AG04449 (cell line): ENCODE measurements at places on chromosomes 7 and 10.

GRCh38 chr7:150787321-150788281 is 12.6 kb downstream of the TMEM176B start:
- no peak for DNase-seq

DNA sequence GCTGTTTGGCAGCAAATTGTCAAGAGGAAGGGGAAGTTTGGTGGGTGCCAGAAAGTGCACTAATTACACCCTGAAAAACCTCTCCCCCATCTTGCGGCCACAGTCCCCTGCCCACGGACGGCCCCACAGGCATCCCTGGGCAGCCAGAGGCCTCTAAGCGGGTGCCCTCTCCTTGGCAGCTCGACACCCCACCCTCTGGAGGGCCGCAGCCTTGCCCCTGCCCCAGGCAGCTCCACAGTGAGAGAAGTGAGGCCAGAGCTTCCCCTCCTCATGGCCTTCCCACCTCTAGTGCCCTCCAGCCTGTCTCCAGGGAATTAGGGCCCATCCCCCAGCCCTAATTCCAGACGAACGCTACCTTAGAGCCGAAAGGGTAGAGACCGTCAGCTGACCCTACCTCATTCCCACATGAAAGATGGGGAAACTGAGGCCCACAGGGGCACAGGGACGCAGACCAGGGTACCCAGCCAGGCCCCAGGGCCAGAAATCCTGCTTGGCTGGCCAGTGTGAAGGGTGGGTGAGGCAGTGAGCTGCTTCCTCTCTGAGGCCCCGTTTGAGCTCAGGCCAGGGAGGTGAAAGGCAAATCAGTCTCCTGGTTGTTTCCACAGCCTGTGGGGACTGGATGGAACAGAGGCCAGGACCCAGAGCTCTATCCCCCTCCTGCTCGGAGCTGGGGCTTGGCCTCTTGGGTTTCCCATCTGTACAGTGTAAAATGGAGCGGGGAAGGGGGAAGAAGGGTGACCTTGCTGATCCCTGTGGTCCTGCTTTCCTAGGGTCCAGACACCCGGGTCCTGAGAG is 10.0 kb downstream of the ZCCHC24 start:
- no peak for DNase-seq

- no peak for DNase-seq
These were observed 165.9 kb upstream of the NAMPT start for GRCh38 chr7:106450716-106451115.

- DNase-seq, result no peak
These were observed 7.0 kb downstream of the CALML3 start for GRCh38 chr10:5531558-5532306.

GRCh38 chr7:12257582-12257981 is 46.5 kb downstream of the TMEM106B start:
- DNase-seq, result no peak

- no peak for DNase-seq
These were observed 50.8 kb downstream of the RBM20 start for GRCh38 chr10:110694820-110695538.

DNA sequence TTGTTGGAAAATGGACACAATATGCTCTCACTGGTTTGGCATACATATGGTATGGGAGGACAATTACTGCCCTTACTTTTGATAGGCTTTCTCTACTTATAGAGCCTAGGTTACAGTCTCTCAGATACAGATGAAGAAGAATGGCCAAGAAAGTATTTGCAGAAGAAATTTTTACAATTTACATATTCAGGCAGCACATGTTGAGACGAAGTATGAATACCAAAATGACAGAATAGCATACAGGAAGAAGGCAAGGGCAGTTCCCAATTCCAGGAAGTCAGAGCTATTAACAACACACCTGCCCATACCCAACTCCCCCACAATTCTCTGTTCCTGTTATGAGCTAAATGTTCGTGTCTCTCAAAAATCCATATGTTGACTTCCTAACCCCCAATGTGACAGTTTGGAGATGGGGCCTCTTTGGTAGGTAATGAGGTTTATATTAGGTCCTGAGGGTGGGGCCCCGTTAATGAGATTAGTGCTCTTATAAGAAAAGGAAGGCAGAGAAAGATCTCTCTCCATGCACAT is 67.8 kb downstream of the DOCK4 start:
- no peak for DNase-seq

GRCh38 chr7:41984888-41985287 is 252.1 kb downstream of the GLI3 start:
- no peak for DNase-seq

GRCh38 chr7:73738220-73738611 is 386 bp downstream of the ABHD11 start:
- DNase-seq, result no peak

DNA sequence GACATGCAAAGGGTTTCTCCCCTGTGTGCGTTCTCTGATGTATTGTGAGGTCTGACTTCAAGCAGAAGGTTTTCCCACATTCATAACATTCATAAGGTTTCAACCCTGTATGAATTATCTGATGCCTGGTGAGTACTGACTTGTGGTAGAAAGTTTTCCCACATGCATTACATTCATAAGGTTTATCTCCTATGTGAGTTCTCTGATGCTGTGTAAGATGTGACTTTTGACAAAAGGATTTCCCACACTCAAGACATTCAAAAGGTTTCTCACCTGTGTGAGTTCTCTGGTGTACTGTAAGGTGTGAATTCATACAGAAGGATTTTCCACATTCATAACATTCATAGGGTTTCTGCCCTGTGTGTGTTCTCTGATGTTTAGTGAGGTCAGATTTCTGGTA is 45.1 kb downstream of the ZNF33B start:
- no peak for DNase-seq

DNA sequence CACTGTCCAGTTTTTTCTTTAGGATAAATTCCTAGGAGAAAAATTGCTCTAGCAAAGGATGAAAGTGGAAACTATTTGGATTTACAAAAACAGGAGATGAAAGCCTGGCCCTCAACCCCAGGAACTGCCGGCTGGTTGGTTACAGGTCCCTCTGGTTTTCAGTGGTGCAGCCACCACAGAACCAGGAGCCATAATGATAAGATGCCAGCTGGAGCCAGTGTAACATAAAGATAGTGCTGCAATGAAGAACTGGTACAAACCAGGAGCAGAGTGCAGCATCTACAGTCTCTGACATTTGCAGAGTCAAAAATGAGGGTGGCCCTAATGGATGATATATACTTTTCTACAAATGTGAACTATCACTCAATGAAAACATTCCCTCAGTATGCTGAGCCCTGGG is 20.4 kb upstream of the NUP42 start:
- no peak for DNase-seq

GRCh38 chr7:14430926-14431325 is 441.5 kb upstream of the ETV1 start:
- DNase-seq, result no peak

DNA sequence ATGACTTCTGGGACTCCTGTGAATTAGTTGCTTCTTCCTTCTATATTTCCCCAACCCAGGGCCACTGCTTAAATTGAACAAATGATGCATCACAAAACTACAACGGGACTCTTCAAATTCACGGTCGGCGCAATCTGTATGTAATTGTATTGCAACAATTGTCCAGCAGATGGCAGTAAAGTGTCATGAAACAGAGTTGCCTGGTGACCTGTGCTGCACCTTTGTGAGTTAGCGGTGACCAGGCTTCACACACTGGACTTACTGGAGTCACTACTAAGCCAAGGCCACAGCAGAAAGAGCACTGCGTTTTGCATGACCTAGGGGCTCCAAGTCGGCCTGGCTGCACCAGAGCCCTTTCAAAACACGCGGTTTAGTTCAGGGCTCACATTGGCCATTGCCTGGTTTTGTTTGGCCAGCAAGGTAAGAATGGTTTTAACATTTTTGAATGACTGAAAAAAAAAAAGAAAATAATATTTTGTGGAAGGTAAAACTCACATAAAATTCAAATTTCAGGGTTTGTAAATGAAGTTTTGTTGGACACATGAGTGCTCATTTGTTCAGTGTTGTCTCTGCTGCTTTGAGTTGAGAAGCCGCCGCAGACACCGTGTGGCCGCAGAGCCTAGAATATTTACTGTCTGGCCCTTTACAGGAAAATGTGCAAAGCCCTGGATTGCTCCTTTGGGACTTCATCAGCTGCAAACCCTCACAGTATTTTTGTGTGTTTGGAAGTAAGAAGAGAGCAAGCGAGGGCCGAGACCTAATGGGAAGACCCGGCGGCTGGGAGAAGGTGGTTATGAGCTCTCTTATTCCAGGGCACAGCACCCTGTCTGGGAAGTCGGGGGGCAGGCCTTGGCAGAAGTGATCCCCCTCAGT is 23.2 kb upstream of the ZNF32 start:
- no peak for DNase-seq

DNA sequence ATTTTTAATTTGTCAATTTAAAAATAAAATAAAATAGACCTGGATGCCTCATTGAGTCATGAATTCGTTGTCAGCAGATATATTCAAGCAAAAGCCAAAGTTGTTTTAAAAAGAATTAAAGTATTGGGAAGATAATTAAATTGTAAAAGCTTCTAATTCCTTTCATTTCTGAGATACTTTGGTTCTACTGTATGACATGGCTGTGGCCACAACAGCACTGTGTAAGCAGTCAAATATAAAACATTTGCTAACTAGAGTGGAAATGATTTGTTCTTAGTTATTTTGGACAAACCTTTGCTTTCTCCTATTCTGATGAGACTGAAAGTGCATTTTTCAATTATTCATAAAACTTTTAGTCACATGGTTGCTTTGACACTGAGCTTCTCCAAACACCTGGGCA is 143.6 kb upstream of the FAM13C start:
- no peak for DNase-seq

DNA sequence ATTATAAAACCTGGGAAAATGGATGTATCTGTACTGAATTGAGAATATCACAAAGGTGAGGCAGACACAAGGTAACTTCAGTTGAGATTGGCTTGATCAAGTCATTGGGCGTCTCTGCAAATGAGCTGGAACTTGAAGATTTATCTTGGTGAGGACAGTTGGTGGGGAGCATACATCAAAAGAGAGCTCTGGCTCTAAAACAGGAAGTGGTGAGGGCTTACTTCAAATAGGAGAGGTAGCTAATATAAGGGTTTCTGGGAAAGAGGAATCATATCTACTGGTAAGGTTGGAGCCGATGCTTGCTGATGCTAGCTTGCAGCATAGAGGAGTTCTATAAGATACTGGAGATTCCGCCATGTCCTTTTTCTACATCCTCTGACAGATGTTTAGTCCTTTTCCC is 39.9 kb upstream of the FGL2 start:
- DNase-seq, result no peak

DNA sequence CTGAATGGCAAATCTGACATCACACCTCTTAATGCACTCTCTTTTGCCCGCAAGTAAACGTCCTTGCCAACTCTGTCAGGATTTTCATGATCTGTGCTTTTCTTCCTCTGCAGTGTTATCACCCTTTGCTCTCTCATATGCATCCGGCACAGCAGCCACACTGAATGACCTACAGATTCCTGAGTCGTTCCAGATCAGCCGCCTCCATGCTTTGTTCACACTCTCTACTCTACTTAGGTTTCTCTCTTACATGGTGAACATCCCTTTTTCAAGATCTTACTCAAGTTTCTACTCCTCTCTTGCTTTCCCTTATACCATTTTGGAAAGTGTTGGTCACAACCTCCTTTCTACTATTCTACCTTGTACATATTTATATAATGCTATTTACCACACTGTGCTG is 127.7 kb upstream of the AOAH start:
- no peak for DNase-seq

- DNase-seq, result no peak
These were observed 27.4 kb upstream of the UBE3C start for GRCh38 chr7:157111311-157111710.

GRCh38 chr10:30737931-30738391 is 108.4 kb upstream of the LYZL2 start:
- DNase-seq, result no peak

DNA sequence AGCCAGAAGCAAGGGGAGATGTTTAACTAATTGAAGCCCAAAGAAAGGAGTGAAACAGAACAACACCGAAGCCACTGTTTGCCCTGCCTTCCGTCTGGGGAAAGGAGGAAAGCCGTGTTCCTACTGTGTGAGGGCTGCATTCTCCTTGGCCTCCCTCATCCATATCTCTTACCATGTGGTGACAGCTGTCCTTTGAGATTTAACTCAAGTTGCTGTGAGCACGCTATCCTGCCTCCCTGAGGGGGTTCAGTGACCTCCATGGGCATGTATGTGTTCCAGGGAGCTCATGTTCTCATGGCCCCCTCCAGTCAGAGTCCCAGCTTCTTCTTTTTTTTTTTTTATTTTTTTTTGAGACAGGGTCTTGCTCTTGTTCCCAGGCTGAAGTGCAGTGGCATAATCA is 26.2 kb upstream of the CRHR2 start:
- DNase-seq, result no peak

DNA sequence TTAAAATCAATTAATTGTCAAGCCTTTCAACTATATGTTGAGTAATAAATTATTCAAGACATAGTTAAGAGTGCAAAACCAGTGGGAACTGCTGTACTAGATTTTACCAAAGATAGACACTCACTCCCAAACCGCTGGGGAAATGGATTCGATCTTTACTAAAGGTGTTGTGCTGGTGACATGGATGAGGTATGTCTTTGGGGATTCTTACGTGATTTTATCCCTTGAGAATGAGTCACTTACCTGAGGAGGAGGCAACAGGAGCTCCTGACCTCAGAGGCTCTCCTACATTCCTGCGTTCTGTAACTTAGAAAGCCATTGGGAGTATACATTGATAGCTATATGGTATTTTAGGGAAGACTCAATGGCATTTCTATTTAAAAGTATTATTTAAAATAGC is 165.5 kb downstream of the PKD1L1 start:
- DNase-seq, result no peak

GRCh38 chr10:68562661-68563570 is 2.8 kb downstream of the TET1 start:
- no peak for DNase-seq

GRCh38 chr7:112995059-112995824 is 91.4 kb downstream of the GPR85 start:
- DNase-seq, result peak; percentile 52

DNA sequence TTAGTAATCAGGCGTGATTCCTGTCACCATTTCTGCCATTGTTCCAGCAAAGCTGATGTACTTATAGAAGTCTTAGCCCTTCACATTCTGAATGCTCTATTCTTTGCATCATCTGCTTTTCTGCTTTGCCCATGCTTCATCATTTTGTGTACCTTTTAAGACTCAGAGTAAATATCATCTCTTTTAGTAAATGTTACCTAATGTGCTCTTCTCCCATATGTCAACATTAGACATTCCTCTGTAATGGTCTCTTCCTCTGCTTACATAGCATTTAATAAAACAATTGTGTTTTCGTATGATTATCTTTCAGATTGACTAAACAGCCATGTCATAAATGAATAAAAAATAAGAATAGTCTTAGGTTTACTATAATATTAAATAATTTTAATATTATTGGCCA is 719.6 kb upstream of the GRM3 start:
- no peak for DNase-seq
